HTR-8/SVneo (cell line): ENCODE measurements at places on chromosomes 5 and 9.

DNA sequence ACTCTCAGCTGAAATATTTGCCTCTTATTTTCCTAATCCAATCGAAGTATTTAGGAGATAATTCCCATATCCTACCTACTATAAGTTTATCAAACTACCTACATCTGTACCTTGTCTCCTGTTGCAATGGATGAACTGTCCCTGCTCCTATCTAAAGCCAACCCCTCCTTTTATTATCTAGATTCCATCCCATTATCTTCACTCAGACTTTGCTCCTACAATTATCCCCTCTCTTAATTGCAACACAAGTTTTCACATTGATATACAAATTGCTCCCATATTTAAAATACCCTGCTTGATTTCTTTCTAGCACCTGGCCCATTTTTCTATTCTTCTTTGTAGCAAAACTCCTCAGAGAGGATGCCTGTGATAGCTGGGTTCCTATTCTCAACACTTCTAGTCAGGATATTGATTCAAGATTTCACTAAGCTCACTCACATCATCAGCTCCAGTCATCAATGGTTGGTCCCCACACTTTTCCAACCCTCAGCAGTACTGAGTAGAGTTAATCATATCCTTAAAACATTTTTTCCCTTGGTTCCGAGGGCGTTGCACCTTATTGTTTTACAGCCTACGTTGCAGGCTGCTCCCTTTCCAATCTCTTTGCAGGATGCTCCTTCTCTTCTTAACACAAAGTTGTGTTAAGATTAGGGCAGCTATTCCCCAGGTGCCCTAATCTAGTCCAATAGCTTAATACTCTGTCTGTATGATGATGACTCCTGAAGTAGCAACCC, 177.8 kb upstream of the PTGER4 start:
- no peak for DNase-seq

GRCh38 chr5:61783481-61783880, 451.4 kb downstream of the ZSWIM6 start:
- no peak for DNase-seq

DNA sequence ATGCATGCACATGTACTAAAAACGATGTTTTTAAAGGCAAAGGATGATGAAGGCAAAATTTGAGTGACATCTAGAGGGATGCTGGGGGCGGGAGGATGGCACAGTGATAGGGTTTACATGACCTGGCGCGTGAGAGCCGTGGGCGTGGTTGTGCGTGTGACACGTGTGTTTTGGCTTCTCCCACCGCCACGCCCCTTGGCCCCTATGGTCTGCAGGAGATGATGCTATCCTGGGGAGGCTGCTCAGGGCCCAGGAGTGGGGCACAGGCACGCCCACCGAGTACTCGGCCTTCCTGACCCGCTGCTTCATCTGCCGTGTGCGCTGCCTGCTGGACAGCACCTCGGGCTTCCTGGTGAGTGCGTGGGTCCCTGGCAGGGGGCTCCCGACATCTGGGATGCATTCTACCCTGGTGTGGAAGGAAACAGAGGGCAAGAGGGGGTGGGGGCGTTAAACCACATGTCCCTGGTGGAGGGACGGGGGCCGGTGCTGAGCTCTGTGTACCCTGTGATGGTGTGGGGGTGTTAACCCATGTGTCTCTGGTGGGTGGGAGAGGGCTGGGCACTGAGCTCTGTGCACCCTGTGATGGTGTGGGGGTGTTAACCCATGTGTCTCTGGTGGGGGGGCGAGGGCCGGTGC, 19.2 kb upstream of the EXOC3 start:
- DNase-seq = no peak

GRCh38 chr5:172335721-172336120, 52.2 kb upstream of the UBTD2 start:
- no peak for DNase-seq

DNA sequence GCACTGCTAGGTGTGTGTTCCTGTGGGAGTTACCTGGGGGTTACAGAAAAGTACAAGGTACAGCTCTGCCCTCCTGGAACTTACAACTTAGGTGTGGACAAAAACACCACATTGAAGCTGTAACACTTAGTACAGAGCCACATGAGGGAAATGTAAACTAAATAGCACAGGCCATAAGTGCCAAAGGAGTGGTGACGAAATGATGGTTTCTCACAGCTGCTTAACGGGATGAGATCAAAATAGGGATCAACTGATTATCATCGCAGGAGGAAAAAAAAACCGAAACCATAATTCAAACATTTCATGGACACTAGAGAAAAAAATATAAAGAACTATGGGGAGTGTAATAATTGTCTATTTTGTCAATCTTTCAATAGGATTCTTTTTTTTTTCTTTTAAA, 5.9 kb downstream of the LIX1 start:
- DNase-seq = no peak

DNA sequence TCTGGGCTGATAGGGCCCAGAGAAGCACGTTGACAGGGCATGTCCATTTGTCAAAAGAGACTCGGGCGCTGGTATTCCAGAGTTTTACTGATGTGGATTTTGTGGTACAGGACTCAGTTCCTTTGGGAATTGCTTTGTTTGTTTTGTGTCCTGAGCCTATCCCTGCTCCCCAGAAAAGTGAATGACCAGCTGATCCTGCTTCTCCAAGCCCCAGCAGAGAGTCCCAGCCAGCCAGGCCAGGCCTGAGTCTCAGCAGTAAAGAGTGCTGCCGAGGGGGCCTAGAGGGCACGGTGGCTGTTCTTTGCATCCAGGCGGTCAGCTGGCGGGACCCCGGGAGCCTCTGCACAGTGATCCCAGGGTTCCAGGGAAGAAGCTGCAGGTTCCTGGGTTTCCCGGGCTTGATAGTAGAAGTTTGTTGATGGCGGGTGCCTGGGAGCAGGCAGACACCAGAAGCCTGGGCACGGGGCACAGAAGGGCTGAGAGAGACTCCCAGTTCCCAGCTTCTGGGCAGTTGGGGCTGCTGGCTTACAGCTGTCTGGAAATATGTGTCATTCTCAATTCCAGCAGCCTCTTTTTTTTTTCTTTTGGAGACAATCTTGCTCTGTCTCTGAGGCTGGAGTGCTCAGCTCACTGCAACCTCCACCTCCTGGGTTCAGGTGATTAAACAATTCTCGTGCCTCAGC, 8.7 kb downstream of the PRDM12 start:
- DNase-seq = no peak

GRCh38 chr5:6849316-6850105, 136.3 kb downstream of the TENT4A start:
- DNase-seq = no peak

- DNase-seq = no peak
Measured at GRCh38 chr5:176570044-176570443, 20.9 kb downstream of the CDHR2 start.
